ENCODE measurements at places on chromosomes 6 and 20.

GRCh38 chr20:7505152-7505834 is 435.0 kb downstream of the HAO1 start:
- no peak for DNase-seq

GRCh38 chr6:35047265-35048011 is 93.7 kb downstream of the TCP11 start:
- no peak for DNase-seq

DNA sequence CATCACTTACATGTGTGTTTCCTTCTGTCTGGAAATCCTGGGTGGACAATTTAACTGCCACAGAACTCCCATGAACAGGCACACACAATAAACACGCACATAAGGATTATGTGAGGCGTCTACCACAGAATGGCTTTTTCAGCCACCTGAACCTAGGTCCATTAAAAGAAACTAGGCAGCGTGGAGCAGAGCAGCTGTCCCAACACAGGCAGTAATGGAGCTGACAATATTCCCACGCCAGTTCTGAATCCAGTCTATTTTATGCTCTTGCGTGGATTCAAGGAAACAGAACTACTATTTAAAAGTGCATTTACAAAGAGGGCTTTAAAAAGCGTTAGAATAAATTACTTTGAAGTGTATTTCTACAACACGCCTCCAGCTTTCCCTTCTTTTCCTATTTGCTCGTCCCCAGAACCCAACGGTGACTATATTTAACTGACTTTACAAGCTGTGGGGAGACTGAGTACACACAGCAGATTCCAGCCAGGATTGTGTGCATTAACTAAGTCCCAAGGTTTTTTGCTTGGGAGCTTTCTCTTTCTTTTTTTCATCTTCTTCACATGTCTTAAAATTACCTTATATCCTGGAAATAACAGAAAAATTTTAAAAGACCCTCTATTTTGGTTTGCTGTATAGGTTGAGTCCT is 95.9 kb downstream of the GMDS start:
- DNase-seq, result no peak

DNA sequence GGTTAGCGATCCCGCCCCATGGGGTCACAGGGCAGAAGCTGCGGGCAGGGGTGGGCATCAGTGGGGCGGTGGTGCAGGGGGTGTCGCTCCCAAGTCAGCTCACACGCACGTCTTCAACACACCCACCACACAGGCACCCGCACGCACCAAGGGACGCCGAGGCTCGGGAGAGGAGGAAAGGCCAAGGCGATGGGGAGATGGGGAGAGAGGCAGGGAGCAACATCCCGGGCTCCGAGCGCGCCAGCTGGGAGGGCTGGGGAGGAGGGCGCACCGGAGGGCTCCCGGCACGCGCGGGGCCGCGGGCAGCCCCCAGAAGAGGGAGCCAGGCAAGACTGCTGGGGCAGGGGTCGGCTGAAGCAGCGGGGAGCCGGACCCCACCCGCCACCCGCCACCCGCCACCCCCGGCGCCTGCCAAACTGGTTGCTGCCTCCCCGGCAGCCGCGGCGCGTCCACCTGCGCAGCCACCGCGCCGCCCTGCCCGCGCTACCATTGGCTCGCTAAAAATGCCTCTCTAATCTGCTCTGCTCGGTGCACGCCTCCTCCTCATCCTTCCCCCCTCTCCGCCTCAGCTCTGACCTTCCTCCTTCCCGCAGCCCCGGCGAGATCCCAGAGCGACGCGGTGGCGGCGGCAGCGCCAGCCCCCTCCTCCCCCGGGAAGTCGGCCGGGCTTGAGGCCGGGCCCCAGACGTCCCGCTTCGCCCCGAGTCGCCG is at the start of gene PACSIN1:
TSS of gene PACSIN1 (plus strand) at position 546 of the 711 bp plus-strand sequence. CDS start 60,230 bp downstream, outside the sequence.
- DNase-seq, result no peak

DNA sequence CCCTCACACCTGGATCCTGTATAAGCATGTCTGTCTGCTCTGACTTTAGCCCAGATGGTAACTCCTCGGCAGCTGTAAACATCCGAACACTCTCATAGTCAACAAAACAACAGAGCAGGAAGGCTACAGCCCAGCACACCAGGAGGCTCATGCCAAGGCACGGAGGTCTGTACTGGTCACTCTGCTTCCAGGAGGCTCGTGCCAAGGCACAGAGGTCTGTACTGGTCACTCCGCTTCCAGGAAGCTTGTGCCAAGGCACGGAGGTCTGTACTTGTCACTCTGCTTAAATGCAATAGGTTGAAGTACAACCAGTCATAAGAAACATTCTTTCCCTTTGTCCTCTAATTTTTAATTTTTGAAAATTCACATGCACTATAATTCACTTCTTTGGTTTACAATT is 190.1 kb upstream of the CDH4 start:
- DNase-seq, result no peak

DNA sequence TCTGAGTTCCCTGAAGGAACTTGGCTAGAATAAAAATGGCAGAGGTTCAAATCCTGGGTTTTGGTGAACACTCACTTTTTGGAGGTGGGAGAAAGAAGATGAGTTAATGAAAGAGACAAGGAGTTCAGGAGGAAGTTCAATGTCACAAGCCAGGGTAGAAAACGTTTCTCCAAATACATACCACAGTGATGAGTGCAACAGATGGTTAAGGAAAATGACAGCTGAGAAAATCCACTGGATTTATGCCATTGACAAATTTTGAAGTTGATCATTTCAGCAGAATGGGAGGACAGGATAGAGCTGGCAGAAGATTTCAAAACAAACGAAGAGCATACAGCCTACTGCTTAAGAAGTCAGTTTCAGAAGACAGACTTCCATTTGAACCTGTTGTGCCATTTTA is 122.7 kb downstream of the GFRAL start:
- DNase-seq, result no peak

DNA sequence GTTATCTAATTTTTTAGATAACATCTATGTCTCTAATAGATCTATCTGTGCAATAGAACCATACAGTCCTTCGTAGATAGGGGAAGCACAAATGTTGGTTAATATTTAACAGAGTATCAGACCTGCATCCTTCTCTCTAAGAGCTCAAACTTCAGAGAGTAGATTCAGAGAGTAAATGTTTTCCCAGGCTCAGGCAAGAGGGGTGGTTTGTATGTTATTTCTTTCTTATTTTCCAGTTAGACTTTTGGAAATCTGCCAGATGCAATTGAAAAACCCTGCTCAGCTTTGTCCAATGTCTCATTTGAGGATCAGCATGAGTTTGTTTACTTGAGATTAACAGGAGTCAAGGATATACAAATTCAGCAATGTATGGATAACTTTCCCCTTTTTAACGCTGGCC is 361.9 kb downstream of the BCKDHB start:
- no peak for DNase-seq

DNA sequence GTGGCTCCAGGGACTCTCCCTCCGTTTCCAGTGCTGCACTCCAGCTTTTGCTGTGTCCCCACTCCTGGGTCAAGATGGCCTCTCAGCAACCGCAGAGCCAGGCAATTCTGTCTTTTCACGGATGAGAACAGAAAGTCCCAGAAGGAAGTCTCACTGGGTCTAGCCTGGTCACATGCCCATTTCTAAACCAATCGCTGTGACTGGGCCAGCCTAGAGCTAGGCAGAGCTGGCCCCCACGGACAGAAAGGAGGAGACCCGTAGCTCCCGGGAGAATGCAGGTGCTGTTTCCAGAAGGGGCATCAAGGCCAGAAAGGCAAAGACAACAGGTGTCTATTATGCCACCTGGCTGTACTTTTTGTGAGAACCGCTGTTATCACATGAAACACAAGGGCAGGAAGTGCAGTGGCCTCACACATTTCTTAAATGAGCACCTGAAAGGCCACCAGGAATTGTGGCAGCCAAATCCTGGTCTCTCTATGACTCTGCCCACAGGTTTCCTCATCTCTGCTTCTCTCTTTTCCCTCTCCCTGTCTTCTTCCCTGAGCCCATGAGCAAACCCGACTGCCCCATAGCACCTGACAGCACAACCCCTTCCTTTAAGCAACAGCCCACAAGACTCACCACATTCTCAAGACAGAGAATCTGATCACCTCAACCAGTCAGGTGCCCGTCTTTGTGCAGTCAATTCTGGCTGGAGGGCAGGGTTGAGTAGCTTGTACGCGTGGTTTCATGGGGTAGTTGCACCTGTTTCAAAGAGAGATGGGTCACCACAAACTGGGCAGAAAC is 37.1 kb upstream of the B4GALT5 start:
- DNase-seq, result no peak

- no peak for DNase-seq
Observed at GRCh38 chr6:38311201-38311600, 328.5 kb downstream of the BTBD9 start.

Data from stimulated activated CD4-positive, alpha-beta T cell treated with anti-CD3 and anti-CD28 coated beads, Interleukin-1b, Interleukin-23, amount 100 ng/mL, for 24 hours (primary cell).